ENCODE measurements at places on chromosomes 7 and 10.

DNA sequence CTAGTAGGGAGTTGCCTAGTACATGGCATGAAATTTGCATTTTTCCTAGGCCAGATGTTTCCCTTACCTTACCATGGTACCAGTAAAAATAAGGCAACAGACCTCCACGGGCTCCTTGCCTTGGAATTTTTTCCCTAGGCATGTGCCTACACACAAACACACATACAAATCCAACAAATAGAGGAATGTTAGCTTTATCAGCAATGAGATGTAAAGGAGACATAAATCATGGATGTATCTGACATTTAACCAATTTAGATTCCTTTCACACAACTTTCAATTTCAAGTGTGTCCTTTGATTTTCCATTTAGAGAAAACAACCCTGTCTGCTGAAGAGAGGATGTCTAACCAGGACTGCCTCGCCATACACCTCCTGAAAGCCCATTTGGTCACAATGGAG, 209.7 kb upstream of the SP4 start:
- no peak for DNase-seq

GRCh38 chr7:101563943-101564777, 64.9 kb downstream of the MYL10 start:
- DNase-seq: no peak

DNA sequence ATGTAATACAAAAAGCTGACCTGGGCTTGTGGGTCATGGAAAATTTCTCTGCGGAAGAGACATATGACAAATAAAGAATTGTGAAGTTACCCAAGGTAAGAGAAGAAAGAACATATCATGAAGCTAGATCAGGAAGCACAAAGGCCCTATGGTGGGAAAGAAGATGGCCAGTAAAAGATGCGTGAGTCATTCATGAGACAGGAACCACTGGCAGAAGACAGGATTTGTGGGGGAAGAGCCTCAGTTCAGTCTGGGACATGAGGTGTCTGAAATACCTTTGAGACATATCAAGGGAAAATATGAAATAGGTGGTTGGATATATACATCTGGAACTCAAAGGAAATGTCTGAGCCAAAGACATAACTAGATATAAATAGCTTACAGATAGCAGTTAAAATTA, 27.7 kb upstream of the AMPH start:
- DNase-seq: no peak

DNA sequence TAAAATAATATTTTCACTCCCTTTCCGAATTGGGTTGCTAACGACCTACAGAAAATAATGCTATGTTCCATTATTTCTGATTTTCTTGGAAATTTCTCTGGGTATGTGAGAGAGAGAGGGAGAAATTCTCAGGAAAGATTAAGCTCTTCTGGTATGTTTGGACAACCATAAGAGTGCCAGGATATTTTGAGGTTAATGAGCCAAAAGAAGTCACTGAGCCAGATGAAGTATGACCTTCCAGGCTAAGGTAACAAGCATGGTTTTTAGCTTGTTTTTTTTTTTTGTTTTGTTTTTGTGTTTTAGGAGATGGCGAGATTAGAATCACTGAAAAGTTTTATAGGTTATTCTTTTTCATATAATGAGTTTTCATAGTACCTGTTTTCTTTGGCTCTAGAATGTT, 171.0 kb upstream of the FOXP2 start:
- DNase-seq: no peak
